ENCODE measurements at places on chromosomes 1 and 21.

- no peak for DNase-seq
Measured at GRCh38 chr1:65398083-65398482, 22.4 kb upstream of the LEPR start.

GRCh38 chr1:30446508-30446907 lies 276.9 kb downstream of the MATN1 start:
- no peak for DNase-seq

DNA sequence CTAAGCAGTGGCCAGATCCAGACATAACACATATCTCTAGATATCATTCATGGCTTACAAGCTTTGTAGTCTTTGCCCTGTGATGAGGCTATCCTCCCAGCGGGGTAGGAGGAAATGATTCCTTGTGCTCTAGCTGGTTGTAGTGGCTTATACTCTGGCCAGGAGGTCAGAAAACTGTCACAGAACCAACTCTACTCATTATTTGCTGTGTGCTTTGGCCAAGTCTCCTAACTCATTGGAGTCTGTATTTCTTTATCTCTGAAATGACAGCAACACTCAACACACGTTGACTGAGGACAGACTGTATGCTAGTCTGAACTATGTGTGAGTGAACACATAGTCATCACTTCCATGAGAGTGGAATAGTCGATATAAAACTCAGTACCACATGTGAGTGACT lies 116.7 kb upstream of the F3 start:
- DNase-seq = no peak

- no peak for DNase-seq
Measured at GRCh38 chr1:240462766-240463395, 149.1 kb downstream of the GREM2 start.

DNA sequence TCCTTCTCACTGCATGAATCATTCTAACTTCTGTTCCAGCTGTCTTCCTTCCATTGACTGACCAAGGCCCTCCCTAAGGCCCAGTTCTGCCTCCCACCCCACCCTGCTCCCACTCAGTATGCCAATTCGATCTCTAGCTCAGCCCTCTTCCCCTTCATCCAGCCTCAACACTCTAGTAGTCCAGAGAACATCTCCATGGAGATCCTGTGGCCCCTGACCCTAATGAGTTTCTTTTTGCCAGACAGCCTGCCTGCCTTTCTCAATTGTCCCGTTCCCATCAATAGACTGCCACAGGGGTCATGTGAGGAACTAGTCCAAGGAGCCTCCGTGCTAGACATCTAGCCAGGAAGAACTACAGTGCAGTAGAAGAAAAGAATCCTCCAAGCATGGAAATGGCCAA lies 26.4 kb downstream of the RRAGC start:
- no peak for DNase-seq

- peak; percentile 91 for DNase-seq
Measured at GRCh38 chr21:43975469-43976098, 36.5 kb upstream of the TRAPPC10 start.

DNA sequence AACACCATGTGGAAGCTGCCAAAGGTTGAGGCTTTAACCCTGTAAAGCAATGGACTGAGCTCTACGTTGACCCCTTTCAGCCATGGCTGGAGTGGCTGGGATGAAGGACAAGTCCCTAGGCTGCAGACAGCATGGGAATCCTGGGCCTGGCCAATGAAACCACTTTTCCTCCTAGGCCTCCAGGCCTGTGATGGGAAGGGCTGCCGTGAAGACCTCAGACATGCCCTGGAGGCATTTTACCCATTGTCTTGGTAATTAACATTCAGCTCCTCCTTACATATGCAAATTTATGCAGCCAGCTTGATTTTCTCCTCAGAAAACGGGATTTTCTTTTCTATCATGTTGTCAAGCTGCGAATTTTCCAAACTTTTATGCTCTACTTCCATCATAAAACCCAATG lies 214.5 kb downstream of the RGS7 start:
- DNase-seq = no peak

- no peak for DNase-seq
Measured at GRCh38 chr1:166738873-166739272, 100.4 kb upstream of the POGK start.

- no peak for DNase-seq
Measured at GRCh38 chr1:201898992-201899391, 10.3 kb downstream of the SHISA4 start.

- DNase-seq = no peak
Measured at GRCh38 chr1:179023946-179024650, 1.6 kb upstream of the FAM20B start.

DNA sequence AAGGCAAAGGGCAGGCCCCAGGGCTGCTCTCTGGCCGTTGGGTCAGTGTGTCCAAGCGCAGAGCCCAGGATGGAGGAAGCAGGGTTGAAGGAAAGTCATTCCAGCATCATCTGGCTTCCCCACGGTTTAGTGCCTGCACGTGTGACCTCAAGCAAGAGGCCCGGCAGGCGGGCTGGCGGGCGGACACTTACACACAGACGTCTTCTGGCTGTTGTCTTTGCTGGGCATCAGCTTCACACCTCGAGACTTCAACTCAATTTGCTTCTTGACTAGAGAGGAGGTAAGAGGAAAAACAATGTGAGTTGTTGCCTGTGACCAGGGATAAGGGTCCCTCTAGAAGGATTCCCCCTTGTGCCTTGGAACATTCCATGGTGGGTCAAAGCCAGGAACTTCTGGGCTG lies 38.4 kb upstream of the HMGB4 start:
- DNase-seq = no peak

DNA sequence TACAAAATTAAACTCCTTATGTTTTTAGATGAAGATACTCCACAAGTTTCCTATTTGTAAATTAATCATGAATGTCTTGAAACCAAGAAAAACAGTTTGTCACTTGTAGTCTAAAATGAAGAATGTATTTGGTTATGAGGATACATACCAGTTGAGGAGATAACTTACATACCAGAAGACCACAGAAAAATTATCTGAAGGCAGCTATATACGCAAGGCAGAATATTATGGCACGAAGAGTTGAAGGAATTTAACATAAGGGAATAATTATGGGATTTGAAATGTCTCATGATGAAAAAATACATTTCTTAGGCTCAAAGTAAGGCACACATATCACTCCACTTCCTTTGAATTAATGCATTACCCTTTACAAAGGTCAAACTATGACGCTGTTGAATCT lies 73.3 kb downstream of the IFI44 start:
- DNase-seq = no peak

DNA sequence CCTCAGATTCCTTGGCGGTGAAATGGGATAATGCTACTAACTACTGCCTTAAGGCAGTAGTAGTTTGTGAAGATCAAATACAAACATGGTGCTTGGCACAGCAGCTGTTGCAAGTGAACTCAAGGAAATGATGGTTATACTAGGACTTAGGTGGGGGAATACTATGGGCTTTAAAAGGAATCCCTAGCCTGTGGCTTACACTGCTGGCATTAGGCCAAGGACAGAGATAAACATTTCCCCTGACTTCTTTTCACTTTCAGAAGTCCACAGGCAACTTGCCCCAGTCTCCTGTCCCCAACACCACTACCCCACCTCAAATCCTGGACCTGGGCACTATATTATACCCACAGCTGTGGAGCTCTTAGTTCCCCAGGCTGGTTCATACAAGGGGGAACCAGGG lies 13.1 kb upstream of the VAMP4 start:
- DNase-seq = no peak

- DNase-seq = no peak
Measured at GRCh38 chr1:51168266-51168845, 66.3 kb downstream of the C1orf185 start.

DNA sequence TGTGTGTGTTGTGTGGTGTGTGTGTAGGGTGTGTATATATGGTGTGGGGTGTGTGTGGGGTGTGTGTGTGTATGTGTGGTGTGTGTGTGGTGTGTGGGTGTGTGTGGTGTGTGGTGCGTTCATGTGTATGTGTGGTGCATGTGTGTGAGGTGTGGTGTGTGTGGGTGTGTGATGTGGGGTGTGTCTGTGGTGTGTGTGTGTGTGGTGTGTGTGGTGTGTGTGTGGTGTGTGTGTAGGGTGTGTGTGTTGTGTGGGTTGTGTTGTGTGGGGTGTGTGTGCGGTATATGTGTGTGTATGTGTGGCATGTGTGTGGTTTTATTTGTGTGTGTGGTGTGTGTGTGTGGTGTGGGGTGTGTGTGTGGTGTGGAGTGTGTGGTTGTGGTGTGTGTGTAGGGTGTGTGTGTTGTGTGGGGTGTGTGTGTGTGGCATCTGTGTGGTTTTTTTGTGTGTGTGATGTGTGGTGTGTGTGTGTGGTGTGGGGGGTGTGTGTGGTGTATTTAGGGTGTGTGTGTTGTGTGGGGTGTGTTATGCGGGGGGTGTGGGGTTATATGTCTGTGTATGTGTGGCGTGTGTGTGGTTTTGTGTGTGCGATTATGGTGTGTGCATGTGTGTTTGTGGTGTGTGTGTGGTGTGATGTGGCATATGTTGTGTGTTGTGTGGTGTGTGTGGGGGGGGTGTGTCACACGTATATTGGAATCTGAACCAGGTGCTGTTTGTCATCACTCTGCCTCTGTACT lies 17.1 kb upstream of the ZBTB21 start:
- no peak for DNase-seq

- no peak for DNase-seq
Measured at GRCh38 chr1:156676114-156676819, 940 bp downstream of the NES start.

- DNase-seq = no peak
Measured at GRCh38 chr1:81183051-81183450, 617.7 kb upstream of the ADGRL2 start.

GRCh38 chr1:47201179-47201578 lies 11.3 kb upstream of the PDZK1IP1 start:
- DNase-seq = no peak

- DNase-seq = no peak
Measured at GRCh38 chr1:37498872-37499617, 15.5 kb downstream of the MEAF6 start.

GRCh38 chr1:209704584-209704983 lies at the start of gene HSD11B1:
HSD11B1 (plus strand) TSS chr1:209704846; CDS start chr1:209704943, 97 bp downstream.
- no peak for DNase-seq

DNA sequence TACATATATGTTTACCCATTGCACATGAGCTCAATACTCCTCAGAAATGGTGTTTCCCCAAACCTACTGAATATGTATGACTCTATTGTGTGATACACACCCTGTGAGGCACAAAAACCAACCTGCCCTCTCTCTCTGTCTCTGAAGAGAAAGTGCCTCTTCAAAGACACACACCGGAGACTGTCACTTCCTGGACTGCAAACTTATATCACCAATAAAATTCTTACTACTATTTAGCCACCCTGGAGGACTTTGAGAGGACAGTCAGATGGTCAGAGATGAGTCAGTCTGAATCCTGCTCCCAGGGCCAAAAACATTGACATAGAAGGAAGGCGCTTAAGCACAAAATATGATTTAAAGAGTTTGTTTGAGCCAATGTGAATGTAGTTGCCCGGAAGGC lies 110.4 kb downstream of the PPIAL4G start:
- DNase-seq = peak; percentile 47

- DNase-seq = no peak
Measured at GRCh38 chr1:218702775-218703174, 357.6 kb downstream of the TGFB2 start.

GRCh38 chr1:109578947-109579443 lies 30.6 kb downstream of the GNAI3 start:
- DNase-seq = no peak

DNA sequence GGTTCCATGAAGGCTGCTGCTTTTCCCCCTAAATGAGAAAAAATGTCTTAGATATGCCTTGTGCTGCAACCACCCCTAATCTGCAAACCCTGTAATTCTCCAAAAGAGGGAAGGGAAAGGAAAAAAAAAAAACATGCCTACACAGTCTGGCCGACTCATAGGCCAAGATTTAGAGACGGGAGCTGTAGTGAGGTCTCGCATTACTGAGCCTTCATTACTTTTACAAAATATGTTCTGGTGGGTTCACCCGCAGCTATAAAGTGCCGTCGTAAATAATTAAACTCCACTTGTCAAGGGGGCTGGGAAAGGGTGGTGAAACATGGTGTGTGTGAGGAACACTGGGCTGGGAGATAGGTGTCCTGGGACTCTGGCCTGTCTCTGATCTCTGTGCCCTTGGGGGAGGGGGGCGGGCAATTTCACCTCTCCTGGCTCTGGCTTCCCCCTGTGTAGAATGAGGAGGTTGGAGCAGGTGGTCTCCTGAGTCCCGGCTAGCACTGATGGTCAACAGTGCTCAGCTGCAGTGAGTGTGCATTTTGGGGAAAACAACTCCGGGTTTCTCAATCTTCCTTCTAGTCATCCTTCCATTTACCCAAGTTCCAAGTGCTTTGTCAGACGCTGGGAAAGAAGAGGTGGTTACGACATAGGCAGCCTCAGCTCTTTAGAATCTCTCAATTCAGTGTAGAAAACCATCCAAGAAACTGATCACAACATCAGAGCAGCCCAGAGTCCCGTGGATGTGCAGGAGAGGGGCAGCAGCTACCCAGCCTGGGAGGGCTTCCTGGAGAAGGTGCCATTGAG lies 82.3 kb downstream of the ACTL8 start:
- DNase-seq = no peak

- no peak for DNase-seq
Measured at GRCh38 chr1:19139711-19140110, 70.4 kb downstream of the UBR4 start.

- peak; percentile 18 for DNase-seq
Measured at GRCh38 chr21:34844013-34844923, 175.5 kb downstream of the CLIC6 start.

DNA sequence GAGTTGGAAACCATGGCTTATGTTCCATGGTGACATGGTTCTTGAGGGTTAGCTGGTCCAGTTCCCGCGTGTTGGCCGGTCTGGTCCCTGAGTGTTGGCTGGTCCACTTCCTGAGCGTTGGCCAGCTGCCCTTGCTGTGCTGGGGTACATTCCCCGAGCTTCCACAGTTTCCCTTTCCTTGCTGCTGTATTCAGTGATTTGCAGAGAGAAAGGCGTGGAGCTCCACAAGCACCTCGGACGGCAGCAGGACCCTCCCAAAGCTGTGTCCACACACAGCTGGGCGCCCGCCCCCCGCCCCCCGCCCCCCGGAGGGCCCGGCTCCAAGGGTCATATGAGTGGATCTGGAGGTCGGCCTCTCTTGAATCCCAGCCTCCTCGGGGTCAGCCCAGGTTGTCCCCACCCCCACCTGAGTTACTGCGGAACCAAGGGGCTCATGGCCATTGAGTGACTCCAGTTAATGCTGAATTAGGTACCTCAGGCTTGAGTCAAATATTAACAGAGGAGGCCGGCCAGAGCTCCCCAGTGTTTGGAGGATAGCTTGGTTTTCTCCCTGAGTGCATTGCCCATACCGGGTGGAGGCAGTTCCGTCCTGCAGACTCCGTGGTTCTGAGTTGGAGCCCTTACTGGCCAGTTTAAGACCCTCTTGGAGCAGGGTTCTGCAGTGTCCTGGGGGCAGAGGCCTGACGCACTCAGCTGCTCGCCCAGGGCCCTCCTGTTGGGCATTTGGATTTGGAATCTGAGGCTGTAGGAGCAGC lies 18.4 kb downstream of the COL18A1 start:
- DNase-seq = no peak
